ENCODE measurements at places on chromosomes 6 and 20.

GRCh38 chr6:52909531-52909930 lies at the start of gene GSTA3:
GSTA3 (minus strand) TSS chr6:52909698; CDS start chr6:52905834, 3,864 bp downstream.
- no peak for DNase-seq

DNA sequence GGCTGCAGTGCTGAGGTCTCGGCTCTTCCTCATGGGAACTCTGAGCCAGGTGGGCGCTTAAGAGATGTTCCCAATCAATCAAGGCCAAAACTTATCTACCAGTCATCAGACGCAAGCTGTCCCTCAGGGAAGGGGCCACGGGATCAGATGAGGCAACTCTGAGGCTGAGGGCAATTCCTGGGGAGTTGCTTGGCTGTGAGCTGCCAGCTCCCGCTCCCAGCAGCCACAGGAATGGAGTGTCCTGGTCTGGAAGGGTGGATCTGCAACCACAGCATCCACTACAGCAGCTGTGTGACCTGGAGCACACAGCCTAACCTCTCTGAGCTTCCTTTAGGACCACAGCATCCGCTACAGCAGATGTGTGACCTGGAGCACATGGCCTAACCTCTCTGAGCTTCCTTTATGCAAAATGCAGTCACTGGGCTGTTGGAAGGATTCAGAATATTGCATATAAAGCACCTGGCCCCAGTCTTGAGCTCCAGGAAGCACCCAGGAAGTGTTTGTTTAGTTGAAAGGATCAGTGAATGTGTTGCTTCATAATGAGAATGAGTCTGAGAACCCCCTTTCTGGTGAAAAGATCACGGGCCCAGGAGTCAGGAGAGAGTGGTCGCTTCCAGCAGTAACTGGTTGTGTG lies 60.9 kb downstream of the TFAP2C start:
- no peak for DNase-seq

GRCh38 chr6:154280521-154280920 lies 76.1 kb downstream of the IPCEF1 start:
- DNase-seq: no peak

DNA sequence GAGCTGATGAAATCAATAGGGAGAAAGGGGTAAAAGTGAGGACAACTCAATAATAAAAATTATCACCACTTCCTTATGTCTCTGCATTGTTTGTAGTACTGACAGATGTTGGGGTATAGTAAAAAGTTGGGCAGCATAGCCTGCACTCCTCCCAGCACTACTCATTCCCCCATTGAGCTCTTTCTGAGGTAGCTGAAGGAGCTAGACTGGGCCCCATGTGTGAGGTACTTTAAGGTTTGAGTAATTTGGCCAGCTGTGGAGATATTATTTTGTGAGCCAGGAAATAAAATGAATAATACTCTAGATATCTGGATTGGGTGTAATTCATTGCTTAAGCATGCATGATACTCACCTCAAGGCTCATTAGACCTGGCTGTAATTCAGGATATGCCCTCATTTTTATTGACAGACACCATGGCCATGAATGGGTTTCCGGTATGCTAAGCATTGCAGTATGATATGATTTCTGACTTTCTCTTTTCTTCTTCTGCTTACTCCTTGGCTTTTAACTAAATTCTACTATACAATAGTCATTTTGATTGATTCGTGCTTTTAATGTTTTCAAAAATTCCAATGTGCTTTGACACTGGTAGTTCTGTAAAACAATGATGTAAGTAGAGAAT lies 283.9 kb upstream of the RIMS1 start:
- no peak for DNase-seq

- DNase-seq: no peak
Measured at GRCh38 chr6:122809001-122809400, 19.9 kb downstream of the SMPDL3A start.

GRCh38 chr6:122758927-122759334 lies 20.6 kb upstream of the FABP7 start:
- no peak for DNase-seq

- no peak for DNase-seq
Measured at GRCh38 chr20:52102126-52102525, 89.5 kb downstream of the ZFP64 start.

GRCh38 chr6:85975957-85976356 lies 333.3 kb upstream of the SYNCRIP start:
- no peak for DNase-seq

GRCh38 chr6:16618962-16619361 lies 142.3 kb downstream of the ATXN1 start:
- DNase-seq: no peak

DNA sequence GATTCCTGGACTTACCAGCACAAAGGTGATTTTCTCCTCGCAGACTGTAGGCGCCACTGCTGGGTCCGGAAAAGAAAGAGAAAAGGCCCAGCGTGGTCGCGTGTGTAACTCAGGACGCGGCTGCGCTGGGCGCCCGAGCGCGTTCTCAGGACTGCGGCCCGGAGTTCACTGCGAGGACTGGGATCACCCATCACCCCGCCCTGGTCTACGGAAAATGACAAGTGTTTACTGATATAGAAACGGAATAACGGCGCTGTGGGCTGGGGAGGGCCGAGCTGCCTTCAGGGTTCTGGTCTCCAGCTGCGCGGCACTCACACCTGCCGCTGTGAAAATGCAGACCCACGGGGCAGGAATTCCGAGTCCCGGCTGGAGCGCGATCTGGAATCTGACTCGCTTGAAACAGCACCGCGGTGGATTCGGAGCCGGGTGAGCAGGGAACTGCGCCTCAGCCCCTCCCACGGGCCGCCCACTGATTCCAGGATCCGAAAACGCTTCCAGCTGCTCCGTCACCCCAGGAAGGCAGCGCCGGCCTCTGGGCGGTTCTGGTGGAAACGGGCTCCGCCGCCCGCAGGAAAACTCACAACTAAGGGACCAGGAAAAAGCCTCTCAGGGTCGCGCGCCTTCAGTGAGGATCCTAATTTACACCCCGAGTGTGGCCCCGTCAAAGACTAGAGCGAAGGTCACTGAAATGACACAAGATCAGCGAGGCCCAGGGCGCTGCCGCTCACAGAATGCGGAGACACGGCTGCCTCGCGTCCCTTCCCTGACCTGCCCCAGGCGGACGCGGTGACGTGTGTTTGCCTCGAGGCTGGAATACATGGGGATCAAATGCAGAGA lies 34.5 kb downstream of the HLA-A start:
- peak; percentile 68 for DNase-seq

- no peak for DNase-seq
Measured at GRCh38 chr20:50895111-50895830, 36.0 kb downstream of the ADNP start.

DNA sequence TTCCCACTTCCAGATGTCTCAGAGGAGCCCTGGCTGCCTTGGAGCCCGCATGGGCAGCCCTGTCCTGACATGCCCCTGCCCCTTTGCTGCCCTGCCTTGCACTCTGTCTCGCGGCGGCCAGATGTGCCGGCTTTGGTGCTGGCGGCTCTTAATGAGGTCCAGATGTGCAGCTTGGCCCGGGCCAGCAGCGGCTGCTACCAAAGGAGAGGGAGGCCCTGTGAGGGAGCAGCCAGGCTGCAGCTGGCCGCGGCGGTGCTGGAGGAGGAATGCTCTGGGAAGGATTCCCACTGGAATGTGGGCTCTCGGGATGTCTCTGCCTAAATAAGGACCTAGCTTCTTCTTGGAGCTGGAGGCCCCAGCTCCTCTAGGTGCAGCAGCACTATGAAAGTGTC lies 72.4 kb downstream of the FGD2 start:
- no peak for DNase-seq

DNA sequence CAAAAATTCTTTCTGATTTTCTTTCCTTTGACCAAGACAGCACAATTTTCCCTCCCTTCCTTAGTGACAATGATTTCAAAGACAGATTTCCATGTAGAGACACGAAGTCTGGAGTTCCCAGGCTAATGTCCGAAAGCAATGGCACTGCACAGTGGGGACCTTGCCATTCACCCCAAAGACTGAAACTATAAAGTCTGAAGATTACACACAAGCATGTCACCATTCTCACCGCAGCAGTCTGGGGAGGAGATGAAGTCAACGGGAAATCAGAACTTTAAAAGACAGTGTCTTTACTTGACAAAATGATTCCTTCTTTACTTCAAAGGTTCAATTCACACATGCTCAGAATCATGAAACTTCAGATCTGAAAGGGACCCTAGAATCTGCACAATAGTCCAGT lies 8.3 kb downstream of the B4GALT5 start:
- no peak for DNase-seq

DNA sequence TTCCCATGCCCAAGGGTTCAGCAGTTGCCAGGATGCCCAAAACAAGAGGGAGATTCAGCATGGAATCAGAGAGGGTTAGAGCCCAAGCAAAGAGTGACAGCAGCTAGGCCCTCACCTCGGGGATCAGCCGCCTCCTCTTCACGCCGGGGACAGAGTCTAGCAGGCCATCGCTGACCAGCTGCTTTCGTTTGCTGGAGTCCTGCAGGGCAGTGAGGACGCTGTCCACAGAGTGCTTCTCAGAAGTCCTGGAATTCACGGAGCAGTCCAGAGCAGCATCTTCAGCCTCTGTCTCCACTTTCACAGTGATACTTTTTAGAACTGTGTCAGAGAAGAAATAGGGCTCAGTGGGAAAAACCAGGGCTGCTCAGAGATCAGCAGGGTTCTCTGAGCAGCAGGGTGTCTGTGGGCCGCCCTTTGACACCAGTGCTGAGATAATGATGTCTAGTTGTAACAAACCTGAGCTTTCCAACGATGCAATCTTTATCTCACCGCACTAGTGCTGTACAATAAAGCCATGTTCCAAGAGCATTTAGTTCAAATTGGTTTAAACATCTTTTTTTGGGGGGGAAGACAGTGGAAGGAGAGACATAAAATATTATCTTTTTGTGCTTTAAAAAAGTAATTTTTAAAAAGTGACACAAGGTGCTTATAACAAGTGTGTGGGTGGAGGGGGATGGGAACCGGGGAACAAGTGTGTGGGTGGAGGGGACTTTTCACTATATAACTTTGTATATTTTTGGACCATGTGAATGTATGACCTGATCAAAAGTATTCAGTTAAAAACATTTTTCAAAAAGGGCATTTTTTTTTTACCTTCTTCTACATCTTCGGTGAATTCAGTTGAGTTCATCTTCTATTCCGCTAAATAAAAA lies 16.6 kb downstream of the BEND3 start:
- DNase-seq: no peak

GRCh38 chr6:160919723-160920440 lies 71.7 kb upstream of the MAP3K4 start:
- DNase-seq: no peak

DNA sequence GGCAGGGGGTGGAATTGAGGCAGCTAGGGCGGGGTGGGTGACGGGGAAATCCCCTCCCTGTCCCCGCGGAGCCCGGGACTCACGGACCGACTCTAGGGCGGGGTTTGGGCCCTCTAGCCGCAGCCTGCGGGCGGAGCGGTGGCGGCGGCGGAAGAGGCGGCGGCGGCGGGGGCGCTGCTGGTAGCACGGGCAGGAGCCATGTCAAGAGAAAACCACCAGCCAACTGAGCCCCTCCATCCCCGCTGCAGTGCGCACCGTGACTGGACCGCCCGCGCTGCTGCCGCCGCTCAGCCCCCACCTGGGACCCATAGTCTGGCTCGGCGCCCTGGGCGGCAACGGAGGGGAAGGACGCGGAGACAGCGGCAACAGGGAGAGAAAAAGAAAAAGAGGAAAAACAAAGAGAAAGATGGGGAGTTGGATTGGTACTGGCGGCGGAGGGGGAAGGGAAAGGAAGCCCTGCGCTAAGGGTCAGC lies 1.2 kb upstream of the C6orf62 start:
- DNase-seq: peak; percentile 54

GRCh38 chr20:12925863-12926793 lies 82.6 kb upstream of the SPTLC3 start:
- no peak for DNase-seq

GRCh38 chr6:5462856-5463255 lies 201.5 kb downstream of the FARS2 start:
- DNase-seq: no peak

DNA sequence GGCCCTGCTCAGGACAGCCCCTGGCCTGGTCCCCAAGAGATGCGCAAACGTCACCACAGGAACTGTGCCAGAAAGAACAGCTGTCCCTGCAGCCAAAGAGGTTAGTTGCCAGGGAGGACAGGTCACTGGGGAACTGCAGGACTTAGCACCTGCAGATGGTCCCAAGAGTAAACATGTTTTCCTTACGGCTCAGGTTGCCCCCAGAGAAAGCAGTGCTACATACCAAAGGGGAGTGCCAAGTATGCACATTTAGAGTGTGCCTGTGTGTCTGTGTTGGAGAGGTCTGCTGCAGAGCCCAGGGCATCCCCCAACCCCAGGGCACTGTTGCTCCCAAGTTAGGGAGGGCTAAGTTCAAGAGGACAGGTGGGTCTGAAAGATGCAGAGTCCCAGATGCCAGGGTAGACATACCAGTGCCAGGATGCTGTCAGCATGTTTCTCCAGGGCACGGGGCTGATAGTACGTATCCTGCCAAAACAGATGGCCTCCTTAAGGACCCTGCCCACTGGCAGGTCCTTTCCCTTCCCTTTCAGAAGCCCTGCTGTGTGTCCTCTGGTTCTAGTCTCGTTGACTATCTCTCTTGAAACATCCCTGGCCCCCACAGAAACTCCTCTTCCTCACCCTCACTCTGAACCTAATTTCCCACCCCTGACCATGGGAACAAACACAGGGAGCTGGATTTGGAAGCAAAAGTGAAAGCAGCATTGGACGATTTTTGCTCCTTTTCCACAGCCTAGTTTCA lies 1.3 kb downstream of the ABHD16A start:
- no peak for DNase-seq

GRCh38 chr6:170087941-170088581 lies 202.8 kb downstream of the DLL1 start:
- peak; percentile 24 for DNase-seq

GRCh38 chr6:156552849-156553248 lies 224.3 kb upstream of the ARID1B start:
- DNase-seq: no peak

DNA sequence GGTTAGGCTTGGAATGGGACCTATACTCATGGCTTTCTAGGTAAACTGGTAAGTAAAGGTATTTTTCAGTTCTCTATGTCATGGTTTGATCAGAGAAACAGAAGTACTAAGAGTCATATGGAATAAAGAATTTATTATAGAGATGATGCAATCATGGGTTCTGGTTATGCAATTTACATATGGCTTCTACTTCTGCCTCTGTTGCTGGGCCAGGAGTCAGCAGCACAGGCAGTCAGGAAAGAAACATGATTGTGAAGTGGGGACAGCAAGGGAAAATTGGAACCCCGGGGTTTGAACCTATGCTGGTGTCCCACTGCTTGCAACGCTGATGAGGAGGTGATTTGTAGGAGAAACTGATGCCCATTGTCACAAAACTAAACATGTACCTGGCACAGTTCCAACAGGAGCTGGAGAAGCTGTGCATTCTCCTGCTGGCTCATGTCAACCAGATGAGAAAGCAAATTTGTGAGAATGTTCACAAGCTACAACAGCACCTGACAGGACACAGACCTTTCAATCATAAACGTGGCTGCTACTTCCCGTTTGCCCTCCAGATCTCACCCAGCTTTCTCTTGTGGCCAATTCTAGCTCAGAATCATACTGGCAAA lies 887.1 kb downstream of the TFAP2A start:
- no peak for DNase-seq

DNA sequence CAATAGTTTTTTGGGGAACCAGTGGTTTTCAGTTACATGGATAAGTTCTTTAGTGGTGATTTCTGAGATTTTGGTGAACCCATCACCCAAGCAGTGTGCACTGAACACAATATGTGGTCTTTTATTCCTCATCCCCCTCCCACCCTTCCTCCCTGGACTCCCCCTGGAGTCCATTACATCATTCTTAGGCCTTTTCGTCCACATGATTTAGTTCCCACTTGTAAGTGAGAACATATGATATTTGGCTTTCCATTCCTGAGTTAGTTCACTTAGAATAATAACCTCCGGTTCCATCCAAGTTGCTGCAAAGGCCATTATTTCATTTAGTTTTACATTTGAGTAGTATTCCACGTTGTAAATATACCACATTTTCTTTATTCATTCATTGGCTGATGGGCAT lies 28.3 kb downstream of the RPP40 start:
- no peak for DNase-seq

All from endothelial cell (in vitro differentiated cells).